Ovary (tissue), 10 donors: ENCODE measurements at places on chromosomes 6 and 20. TPM values are rescaled to one million over a fixed set of nuclear protein-coding genes. Genes with fewer than 3 reads are reported as not detected.
A peak's percentile ranks its signal among the peaks of the same experiment; 100 is the strongest.

DNA sequence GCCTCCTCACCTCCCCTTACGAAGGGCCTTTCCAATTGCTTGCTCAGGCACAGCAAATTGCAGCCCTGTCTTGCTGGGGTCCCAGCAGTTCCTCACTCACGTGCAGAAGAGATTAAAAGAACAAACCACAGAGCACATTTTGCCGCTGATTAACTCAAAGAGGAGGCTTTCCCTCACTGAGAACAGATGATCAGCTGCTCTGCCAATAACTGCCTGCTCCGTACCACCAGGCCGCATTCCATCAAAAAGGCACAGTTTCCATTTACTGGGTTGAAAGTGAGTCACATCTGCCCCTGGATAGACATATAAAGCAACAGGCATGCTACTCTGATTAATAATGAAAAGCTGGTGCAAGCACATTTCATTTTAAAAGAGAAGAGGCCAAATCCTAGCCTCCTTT lies 446.8 kb downstream of the PTPRT start:
- DNase-seq = no peak
- H3K4me3 ChIP-seq = no peak overlapping the region
- no peaks in the 10 kb centered on the region for H3K36me3 ChIP-seq
- H3K27ac ChIP-seq = no peak overlapping the region
- H3K27me3 ChIP-seq = no peaks in the 10 kb centered on the region
- no peaks in the 10 kb centered on the region for H3K4me1 ChIP-seq

DNA sequence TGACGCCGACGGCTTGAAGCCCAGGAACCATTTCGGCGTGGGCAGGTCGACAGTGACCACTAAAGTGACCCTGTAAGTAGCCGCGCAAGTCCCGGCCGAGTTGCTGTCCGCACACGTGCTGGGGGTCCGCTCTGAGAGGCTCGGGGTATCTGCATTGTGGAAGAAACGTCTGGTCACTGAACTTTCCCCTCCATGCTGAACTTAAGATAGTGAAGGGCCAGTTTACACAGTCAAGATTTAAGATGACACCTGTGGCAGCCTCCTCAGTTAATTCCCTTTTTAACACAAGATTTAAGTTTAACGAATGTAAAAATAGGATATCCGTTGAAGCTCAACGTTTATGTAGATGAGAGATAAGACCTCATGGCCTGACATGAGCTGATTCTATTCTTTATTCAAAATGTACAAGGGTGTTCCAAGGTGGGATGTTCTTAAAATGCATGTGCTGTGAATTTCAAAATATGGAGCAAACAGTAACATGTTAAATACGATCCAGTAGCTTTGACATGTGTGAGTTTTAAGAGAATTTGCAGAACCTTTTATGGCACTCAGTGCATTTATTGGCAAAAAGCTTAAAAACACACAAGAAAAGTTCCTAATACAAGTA lies 116.2 kb downstream of the RTN4IP1 start:
- no peaks in the 10 kb centered on the region for H3K36me3 ChIP-seq
- peak overlapping the region; percentile 34 for H3K27ac ChIP-seq
- no peaks in the 10 kb centered on the region for H3K4me1 ChIP-seq
- DNase-seq = no peak
- H3K4me3 ChIP-seq = peak overlapping the region; percentile 81

DNA sequence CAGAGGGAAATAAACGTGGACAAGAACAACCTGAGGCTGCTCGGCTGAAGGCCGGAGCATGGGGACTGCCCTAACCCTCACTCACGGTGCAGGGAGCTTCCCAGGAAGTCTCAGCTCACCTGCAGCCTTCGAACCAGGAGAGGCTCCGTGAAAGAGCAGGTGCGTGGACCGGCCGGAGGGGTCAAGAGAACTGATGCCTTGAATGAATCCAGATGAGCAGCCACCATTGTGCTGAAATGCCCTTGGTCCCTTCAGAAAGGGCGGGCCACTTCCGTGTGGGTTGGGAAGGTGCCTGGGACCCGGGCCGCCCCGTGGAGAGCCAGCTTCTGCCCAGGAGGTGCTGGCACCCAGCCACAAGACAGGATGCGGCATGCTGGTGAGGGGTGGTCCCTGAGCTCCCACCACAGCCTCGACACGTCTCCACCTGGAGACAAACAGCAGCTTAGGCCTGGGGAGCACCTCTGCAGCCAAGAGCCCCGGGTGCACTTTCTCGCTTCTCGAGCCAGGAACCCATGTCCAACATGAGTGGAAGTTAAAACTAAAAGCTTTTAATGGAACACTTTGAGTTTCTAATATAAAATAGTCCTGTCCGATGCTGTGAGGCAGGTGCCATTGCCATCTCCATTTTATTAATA lies 83.5 kb downstream of the TTLL2 start:
- DNase-seq = no peak
- H3K36me3 ChIP-seq = no peaks in the 10 kb centered on the region
- no peaks in the 10 kb centered on the region for H3K4me1 ChIP-seq
- H3K27ac ChIP-seq = no peak overlapping the region
- H3K4me3 ChIP-seq = no peak overlapping the region

- H3K27me3 ChIP-seq = no peaks in the 10 kb centered on the region
- H3K4me1 ChIP-seq = peaks cover 3% of the 10 kb centered on the region
- H3K4me3 ChIP-seq = peak overlapping the region; percentile 26
- peak; percentile 49 for DNase-seq
- H3K27ac ChIP-seq = no peak overlapping the region
These were observed 536 bp upstream of the FNDC1 start for GRCh38 chr6:159168536-159169192.

GRCh38 chr6:38867726-38868125 lies 152.6 kb downstream of the DNAH8 start:
- DNase-seq = no peak
- no peak overlapping the region for H3K27ac ChIP-seq
- no peaks in the 10 kb centered on the region for H3K27me3 ChIP-seq
- H3K4me3 ChIP-seq = no peak overlapping the region
- H3K36me3 ChIP-seq = no peaks in the 10 kb centered on the region

DNA sequence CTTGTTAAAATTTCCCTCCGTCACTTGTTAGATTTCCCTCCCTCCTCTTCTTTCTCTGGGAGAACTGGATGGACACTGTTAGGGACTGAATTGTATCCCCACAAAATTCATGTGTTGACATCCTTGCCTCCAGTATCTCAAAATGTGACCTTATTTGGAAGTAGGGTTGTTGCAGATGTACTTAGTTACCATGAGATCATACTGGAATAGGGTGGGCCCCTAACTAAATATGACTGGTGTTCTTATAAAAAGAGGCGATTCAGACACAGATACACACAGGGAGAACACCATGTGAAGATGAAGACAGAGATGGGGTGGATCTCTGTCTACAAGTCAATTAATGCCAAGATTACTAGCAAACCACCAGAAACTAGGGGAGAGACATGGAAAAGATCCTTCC lies 139.5 kb downstream of the ALDH8A1 start:
- no peak overlapping the region for H3K4me3 ChIP-seq
- no peak overlapping the region for H3K27ac ChIP-seq
- H3K4me1 ChIP-seq = no peaks in the 10 kb centered on the region
- H3K27me3 ChIP-seq = no peaks in the 10 kb centered on the region
- no peak for DNase-seq

GRCh38 chr20:7627734-7628663 lies 312.3 kb downstream of the HAO1 start:
- no peak overlapping the region for H3K4me3 ChIP-seq
- no peak overlapping the region for H3K27ac ChIP-seq
- no peaks in the 10 kb centered on the region for H3K27me3 ChIP-seq
- no peaks in the 10 kb centered on the region for H3K4me1 ChIP-seq
- H3K36me3 ChIP-seq = no peaks in the 10 kb centered on the region

GRCh38 chr6:84576029-84576428 lies 188.4 kb downstream of the TBX18 start:
- H3K27ac ChIP-seq = no peak overlapping the region
- H3K4me1 ChIP-seq = no peaks in the 10 kb centered on the region
- H3K4me3 ChIP-seq = no peak overlapping the region
- no peaks in the 10 kb centered on the region for H3K36me3 ChIP-seq
- H3K27me3 ChIP-seq = no peaks in the 10 kb centered on the region
- no peak for DNase-seq

GRCh38 chr6:156866220-156867015 lies 89.2 kb downstream of the ARID1B start:
- no peak overlapping the region for H3K27ac ChIP-seq
- no peaks in the 10 kb centered on the region for H3K27me3 ChIP-seq
- peaks cover 15% of the 10 kb centered on the region for H3K4me1 ChIP-seq
- DNase-seq = no peak
- no peaks in the 10 kb centered on the region for H3K36me3 ChIP-seq
- H3K4me3 ChIP-seq = no peak overlapping the region

DNA sequence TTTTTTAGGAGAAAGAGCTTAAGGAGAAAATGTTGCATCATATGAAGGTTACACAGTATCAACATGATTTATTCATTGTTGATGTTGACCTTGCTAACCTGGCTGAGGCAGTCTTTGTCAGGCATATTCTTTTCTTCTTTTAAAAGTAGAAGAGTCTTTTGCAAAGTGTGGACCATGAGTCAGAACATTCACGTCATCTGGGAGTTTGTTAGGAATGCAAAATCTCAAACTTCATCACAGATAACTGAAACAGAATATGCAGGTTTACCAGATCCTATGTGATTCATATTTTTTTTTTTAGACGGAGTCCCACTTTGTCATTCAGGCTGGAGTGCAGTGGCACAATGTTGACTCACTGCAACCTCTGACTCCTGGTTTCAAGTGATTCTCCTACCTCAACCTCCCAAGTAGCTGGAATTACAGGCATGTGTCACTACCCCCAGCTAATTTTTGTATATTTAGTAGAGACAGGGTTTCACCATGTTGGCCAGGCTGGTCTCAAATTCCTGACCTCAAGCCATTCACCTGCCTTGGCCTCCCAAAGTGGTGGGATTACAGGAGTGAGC lies 530.4 kb upstream of the BTBD3 start:
- no peaks in the 10 kb centered on the region for H3K27me3 ChIP-seq
- H3K36me3 ChIP-seq = no peaks in the 10 kb centered on the region
- no peaks in the 10 kb centered on the region for H3K4me1 ChIP-seq
- H3K4me3 ChIP-seq = no peak overlapping the region
- no peak overlapping the region for H3K27ac ChIP-seq

DNA sequence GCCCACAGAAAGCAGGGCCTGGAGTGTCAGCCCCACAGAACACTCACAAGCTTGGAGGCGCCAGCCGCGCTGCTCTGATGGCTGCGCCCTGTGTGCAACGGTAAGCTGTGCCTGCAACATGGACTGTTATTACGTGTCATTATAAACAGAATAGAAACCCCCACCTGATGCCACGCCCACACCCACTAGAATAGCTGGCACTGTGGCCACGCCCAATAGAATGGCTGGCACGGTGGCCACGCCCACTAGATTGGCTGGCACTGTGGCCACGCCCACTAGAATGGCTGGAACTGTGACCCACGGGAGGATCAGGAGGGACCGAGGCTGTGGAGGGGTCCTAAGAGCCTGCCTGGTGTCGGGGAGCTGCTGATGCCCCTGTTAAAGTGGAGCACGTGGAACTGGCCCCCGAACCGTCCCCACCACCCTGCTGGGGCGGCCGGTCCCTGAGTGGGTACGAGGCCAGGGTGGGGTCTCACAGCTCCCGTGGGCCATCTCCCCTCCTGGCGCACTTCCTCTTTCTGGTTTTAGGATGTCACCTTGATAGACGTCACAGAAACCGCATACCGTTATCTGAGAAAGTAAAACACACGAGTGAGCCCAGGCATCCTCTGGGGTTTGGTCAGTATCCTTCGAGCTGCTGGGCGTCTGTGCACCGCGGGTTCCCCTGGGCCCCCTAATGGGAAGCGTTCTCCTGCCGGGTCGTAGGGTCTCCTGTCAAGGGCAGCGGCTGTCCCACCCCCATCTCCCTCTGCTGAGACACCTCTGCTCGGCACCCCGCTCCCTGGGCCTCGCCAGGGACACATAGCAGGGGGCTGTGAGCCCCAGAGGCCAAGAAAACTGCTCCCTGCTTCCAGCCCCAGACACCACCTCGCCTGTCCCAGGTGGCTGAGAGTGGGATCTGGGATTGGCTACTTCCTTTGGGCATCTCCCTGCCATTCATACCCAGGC lies 25.4 kb downstream of the SLC17A9 start:
- DNase-seq = no peak
- H3K27me3 ChIP-seq = no peaks in the 10 kb centered on the region
- peaks cover under 1% of the 10 kb centered on the region for H3K4me1 ChIP-seq
- H3K36me3 ChIP-seq = no peaks in the 10 kb centered on the region

DNA sequence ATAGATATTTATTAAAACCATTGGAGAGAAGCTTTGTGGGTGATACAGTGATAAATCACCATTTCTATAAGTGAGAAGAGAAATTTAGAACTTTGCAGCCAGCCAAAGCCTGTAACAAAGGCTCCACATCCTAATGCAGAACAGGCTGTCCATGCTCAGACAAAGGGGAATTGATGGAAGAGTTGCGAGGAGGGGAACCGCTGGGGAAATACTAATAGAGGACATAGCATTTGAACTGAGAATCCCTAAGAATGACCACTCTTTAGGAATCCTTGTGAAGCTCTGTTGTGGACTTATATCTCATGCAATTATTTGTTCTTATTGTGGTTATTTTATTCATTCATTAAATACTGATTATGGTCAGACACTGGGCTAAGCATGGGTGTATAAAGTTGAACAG lies 167.8 kb downstream of the PHF3 start:
- no peak overlapping the region for H3K4me3 ChIP-seq
- H3K4me1 ChIP-seq = no peaks in the 10 kb centered on the region
- DNase-seq = no peak
- H3K27ac ChIP-seq = no peak overlapping the region
- H3K36me3 ChIP-seq = no peaks in the 10 kb centered on the region
- H3K27me3 ChIP-seq = no peaks in the 10 kb centered on the region

- DNase-seq = no peak
- H3K36me3 ChIP-seq = no peaks in the 10 kb centered on the region
- peak overlapping the region; percentile 97 for H3K27ac ChIP-seq
- H3K4me1 ChIP-seq = peaks cover 9% of the 10 kb centered on the region
- peak overlapping the region; percentile 76 for H3K4me3 ChIP-seq
- H3K27me3 ChIP-seq = no peaks in the 10 kb centered on the region
These were observed 86.0 kb downstream of the SESN1 start for GRCh38 chr6:109008537-109009235.

DNA sequence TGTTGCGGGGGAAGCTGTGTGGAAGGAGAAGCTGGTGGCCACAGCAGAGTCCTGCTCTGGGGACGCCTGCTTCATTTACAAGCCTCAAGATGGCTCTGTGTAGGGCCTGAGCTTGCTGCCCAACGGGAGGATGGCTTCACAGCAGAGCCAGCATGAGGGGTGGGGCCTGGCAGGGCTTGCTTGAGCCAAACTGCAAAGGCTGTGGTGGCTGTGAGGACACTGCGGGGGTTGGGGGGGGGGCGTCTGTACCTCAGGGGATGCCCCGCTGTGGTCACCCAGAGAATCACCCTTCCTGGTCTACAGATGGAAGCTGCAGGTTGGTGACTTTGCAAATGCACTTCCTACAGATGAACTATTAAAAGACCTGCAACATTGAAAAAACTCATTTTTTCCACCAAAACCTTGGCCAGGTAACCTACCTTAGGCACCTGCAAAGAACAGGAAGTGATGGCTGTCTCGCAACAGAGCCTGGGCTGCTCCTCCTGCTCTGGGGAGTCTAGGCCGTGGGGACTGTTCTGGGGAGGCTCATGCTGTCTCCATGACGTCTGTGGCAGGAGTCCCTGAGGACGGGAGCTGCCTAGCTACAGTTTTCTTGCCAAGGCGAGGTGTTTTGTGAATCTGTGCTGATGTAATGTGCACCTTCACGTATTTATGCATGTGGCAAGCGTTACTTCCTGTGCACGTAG lies 7.3 kb downstream of the NPBWR2 start:
- H3K4me3 ChIP-seq = no peak overlapping the region
- no peaks in the 10 kb centered on the region for H3K4me1 ChIP-seq
- no peaks in the 10 kb centered on the region for H3K27me3 ChIP-seq
- no peaks in the 10 kb centered on the region for H3K36me3 ChIP-seq
- DNase-seq = no peak
- no peak overlapping the region for H3K27ac ChIP-seq

The RSPO3 gene
- total RNA-seq = 0.40 TPM

The ADGRF5 gene
- 4.7 TPM for total RNA-seq

The CD164 gene
- 211 TPM for total RNA-seq

The OLIG3 gene
- not detected for total RNA-seq

The CDH26 gene
- 0.84 TPM for total RNA-seq
